ENCODE measurements at places on chromosomes 7 and 10.

GRCh38 chr10:93566435-93567276 is at the start of gene FFAR4:
TSS of gene FFAR4 (plus strand) at chr10:93566665. CDS start at chr10:93566721, 56 bp downstream.
- H3K27ac ChIP-seq = no peak within 1 kb of the TSS
- H3K36me3 ChIP-seq = no peaks in the 10 kb centered on the region
- no peaks in the 10 kb centered on the region for H3K4me1 ChIP-seq
- H3K4me3 ChIP-seq = no peak within 1 kb of the TSS
- peaks cover 35% of the 10 kb centered on the region for H3K27me3 ChIP-seq
- no peak for DNase-seq

- H3K36me3 ChIP-seq = no peaks in the 10 kb centered on the region
- no peaks in the 10 kb centered on the region for H3K27me3 ChIP-seq
- H3K4me1 ChIP-seq = peaks cover 51% of the 10 kb centered on the region
- no peak for DNase-seq
Observed at GRCh38 chr10:11141571-11142091, 124.0 kb downstream of the CELF2 start.

- no peaks in the 10 kb centered on the region for H3K27me3 ChIP-seq
- H3K4me3 ChIP-seq = no peak overlapping the region
- H3K27ac ChIP-seq = peak overlapping the region; percentile 8
- DNase-seq = no peak
Observed at GRCh38 chr10:74058071-74058470, 60.2 kb downstream of the VCL start.

DNA sequence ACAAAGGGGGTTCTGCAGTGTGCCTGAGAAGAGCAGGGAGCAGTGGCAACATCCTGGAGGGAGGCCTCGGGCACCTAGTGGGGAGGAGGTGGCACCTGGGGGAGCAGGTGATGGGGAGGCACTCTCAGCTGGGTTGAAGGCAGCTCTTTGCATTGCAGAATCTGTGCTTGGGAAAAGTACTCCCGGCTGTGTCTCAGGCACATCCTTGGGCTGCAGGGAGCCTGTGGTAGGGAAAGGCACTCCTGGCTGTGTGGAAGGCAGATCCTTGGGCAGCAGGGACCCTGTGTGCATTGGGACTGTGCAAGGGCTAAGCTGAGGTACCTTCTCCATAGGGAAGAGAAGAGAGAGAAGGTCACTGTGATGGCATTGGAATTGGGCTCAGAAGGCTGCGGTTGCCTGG is 52.8 kb upstream of the ANTXRL start:
- no peaks in the 10 kb centered on the region for H3K27me3 ChIP-seq
- no peaks in the 10 kb centered on the region for H3K4me1 ChIP-seq
- H3K27ac ChIP-seq = no peak overlapping the region
- no peaks in the 10 kb centered on the region for H3K36me3 ChIP-seq
- no peak overlapping the region for H3K4me3 ChIP-seq

- H3K27me3 ChIP-seq = no peaks in the 10 kb centered on the region
- H3K36me3 ChIP-seq = no peaks in the 10 kb centered on the region
- DNase-seq = peak; percentile 51
- H3K27ac ChIP-seq = no peak overlapping the region
- peaks cover 16% of the 10 kb centered on the region for H3K4me1 ChIP-seq
- H3K4me3 ChIP-seq = no peak overlapping the region
Observed at GRCh38 chr7:45923290-45923689, 2.2 kb upstream of the IGFBP3 start.

- peaks cover 5% of the 10 kb centered on the region for H3K36me3 ChIP-seq
- H3K4me3 ChIP-seq = no peak overlapping the region
- DNase-seq = no peak
- peaks cover 3% of the 10 kb centered on the region for H3K4me1 ChIP-seq
- H3K27ac ChIP-seq = no peak overlapping the region
Observed at GRCh38 chr7:150721970-150722373, 5.6 kb downstream of the GIMAP1 start.

- H3K27me3 ChIP-seq = no peaks in the 10 kb centered on the region
- no peak overlapping the region for H3K4me3 ChIP-seq
- no peaks in the 10 kb centered on the region for H3K36me3 ChIP-seq
Observed at GRCh38 chr10:52050429-52051047, 263.5 kb upstream of the DKK1 start.

DNA sequence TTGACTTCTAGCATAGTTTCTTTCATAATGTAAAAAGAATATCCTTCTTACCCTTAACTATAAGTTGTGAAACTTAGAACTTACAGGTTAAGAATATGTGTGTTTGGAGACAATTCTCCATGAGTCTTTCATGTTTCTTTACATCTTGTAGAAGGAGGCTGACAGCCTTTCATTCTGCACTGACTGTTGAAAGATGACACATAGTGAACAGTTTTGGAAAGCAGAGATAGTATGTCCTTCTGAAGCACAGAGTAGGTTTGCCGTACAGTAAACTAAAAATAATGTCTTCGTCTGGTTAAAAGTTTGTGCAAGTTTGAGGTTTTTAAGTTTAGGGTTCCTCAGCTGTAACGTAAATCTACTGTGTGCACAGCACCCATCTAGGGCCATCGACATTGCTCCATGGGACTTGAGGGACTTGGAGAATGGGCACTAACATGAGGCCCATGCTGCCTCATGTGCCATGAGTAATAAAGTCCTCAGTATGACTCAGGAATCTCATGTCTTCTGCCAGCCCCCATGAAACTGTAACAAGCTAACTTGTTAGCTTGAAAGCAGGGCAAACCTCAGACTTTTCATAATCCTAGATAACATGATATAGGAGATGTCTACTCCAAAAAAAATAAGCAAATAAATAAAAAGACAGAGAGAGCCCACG is 24.5 kb upstream of the ELAPOR2 start:
- no peaks in the 10 kb centered on the region for H3K4me1 ChIP-seq
- no peak overlapping the region for H3K4me3 ChIP-seq
- no peaks in the 10 kb centered on the region for H3K27me3 ChIP-seq

- H3K27me3 ChIP-seq = no peaks in the 10 kb centered on the region
- H3K36me3 ChIP-seq = no peaks in the 10 kb centered on the region
Observed at GRCh38 chr10:63431962-63432797, 33.6 kb downstream of the JMJD1C start.

GRCh38 chr7:66247380-66248078 is 42.4 kb downstream of the TPST1 start:
- H3K27ac ChIP-seq = no peak overlapping the region
- DNase-seq = no peak
- H3K36me3 ChIP-seq = no peaks in the 10 kb centered on the region
- no peak overlapping the region for H3K4me3 ChIP-seq

DNA sequence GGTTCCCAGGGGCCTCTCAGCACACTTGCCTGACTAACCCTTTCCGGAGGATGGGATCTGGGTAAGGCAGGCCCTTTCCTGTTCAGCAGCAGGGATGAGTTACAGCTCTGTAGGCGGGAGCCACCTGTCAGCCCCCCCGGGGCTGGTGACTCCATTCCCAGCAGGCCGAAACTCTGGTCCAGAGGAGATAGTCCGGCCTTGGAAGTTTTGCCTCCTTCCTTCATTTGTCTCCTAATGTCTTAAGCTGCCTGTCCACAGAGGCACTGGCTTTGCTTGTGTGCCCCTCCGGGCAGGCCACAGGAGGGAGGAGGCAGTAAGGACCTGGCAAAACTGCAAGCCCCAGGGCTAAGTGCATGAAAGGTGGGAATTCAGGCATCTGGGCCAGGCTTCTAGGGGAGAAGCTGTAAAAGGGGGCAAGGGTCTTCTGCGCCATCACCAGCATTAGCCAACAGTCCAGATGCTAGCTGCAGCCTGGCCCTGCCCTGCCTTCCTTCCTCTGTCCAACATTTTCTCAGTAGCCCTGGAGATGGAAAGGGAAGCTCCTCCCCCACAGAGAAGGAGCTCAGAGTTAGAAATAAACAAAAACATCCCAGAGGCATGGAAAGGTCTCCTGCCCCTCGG is 1.2 kb downstream of the ADIRF start:
- H3K4me1 ChIP-seq = peaks cover 29% of the 10 kb centered on the region
- no peak overlapping the region for H3K4me3 ChIP-seq
- no peak for DNase-seq
- no peaks in the 10 kb centered on the region for H3K27me3 ChIP-seq

GRCh38 chr7:37719077-37719476 is 35.5 kb downstream of the GPR141 start:
- H3K27ac ChIP-seq = no peak overlapping the region
- H3K36me3 ChIP-seq = no peaks in the 10 kb centered on the region
- H3K4me3 ChIP-seq = no peak overlapping the region
- no peaks in the 10 kb centered on the region for H3K4me1 ChIP-seq

GRCh38 chr10:119608316-119609155 is 11.8 kb upstream of the TIAL1 start:
- no peak overlapping the region for H3K4me3 ChIP-seq
- no peaks in the 10 kb centered on the region for H3K36me3 ChIP-seq
- DNase-seq = peak; percentile 36
- H3K27ac ChIP-seq = no peak overlapping the region
- no peaks in the 10 kb centered on the region for H3K27me3 ChIP-seq

DNA sequence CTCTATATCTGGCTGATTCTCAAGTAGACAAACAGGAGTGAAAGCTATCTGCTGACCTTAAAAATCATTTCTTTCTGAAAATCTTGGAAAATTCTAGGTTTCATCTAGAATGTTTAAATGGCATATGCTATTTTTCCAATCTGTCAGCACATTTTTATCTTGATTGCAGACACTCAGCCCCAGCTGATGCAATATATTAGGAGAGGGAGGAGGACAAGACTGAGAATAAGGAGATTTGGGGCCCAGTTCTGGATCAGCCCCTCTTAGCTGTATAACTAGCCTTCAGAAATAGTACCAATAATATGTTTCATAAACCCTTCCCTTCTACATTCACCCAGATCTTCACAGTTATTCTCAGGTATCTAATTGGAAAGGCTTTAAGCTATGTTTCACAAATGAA is 131.2 kb downstream of the HDAC9 start:
- H3K36me3 ChIP-seq = peaks cover 20% of the 10 kb centered on the region
- H3K27ac ChIP-seq = no peak overlapping the region
- no peak overlapping the region for H3K4me3 ChIP-seq
- no peaks in the 10 kb centered on the region for H3K27me3 ChIP-seq

GRCh38 chr10:103246324-103246723 is 637 bp downstream of the RPEL1 start:
- DNase-seq = no peak
- H3K27ac ChIP-seq = no peak overlapping the region
- no peaks in the 10 kb centered on the region for H3K36me3 ChIP-seq
- no peaks in the 10 kb centered on the region for H3K27me3 ChIP-seq
- peaks cover 12% of the 10 kb centered on the region for H3K4me1 ChIP-seq
- H3K4me3 ChIP-seq = no peak overlapping the region

DNA sequence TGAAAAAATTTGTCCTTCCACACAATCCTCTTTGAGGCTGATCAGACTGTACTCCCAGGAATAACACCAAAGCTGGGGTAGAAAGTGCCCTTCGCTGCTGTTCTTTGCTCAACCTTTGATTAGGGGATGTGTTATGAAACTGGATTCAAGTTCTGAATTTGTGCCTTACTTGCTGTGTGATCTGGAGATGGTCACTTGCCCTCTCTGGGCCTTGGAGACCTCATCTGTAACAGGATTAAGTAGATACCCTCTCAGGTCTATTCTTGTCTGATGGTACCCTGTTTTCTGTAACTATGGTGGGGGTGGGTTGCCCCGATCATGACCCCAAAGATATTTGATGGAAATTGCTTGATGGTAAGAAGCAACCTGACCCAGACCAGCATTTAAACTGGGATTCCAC is 368.5 kb downstream of the PLXNA4 start:
- no peak for DNase-seq
- H3K4me3 ChIP-seq = no peak overlapping the region
- H3K4me1 ChIP-seq = no peaks in the 10 kb centered on the region
- no peak overlapping the region for H3K27ac ChIP-seq
- no peaks in the 10 kb centered on the region for H3K27me3 ChIP-seq
- H3K36me3 ChIP-seq = no peaks in the 10 kb centered on the region

- H3K36me3 ChIP-seq = no peaks in the 10 kb centered on the region
- H3K27me3 ChIP-seq = peaks cover 39% of the 10 kb centered on the region
- peaks cover 12% of the 10 kb centered on the region for H3K4me1 ChIP-seq
- no peak for DNase-seq
- H3K4me3 ChIP-seq = no peak overlapping the region
- no peak overlapping the region for H3K27ac ChIP-seq
Observed at GRCh38 chr10:46557319-46558121, 1.1 kb upstream of the GPRIN2 start.

Data from B cell (primary cell).